Hippocampal formation (tissue), 2 donors: ENCODE measurements at places on chromosomes 7 and 10.

GRCh38 chr10:119892188-119893065 lies at the start of gene SEC23IP:
SEC23IP (plus strand) TSS chr10:119892730; CDS start chr10:119892783, 53 bp downstream.
- DNase-seq: peak; percentile 97

GRCh38 chr10:14476641-14477407 lies 146.1 kb upstream of the FRMD4A start:
- DNase-seq: no peak

DNA sequence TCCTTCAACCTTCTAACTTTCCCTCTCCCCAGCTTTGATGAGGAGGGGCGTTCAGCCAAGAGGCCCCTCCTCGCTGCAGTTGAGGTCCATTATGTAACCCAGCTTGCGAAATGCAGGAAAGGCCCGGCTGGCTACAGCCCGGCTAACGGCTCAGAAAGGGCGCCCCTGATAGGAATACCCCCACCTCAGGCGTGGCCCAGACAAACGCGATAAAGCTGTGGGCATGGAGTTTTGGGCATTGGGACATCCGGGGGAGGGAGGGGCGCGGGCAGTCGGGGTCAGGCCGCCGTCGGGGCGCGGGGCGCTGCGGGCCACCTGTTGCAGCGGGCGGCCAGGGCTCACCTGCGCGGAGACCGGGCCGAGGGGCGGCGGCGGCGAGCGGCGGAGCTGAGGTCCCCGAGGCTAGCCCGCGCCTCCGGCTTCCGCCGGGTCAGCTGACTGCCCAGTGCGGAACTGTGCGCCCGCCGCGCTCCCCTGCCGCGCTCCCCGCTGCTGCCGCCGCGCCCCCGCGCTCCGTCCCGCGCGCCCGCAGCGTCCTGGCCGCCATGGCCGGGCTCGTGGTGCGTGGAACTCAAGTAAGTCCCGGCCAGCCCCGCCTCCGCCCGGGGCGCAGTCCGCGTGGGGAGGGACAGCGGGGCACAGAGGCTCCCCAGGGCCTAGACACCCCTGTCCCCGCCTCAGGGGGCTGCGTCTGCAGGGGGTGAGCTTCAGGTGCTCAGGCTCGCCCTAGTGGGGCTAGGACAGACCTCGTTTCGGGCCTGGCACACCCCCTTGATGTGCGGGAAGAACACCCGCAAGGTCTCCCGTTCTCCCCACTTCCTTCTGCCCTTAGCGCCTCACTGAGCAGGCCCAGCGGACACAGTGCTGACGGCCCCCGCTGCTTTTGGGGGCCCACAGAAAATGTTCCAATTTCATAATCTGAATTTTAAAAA lies at the start of gene LRMDA:
TSS of gene LRMDA (plus strand) at position 445 of the 932 bp plus-strand sequence.
- no peak for DNase-seq

DNA sequence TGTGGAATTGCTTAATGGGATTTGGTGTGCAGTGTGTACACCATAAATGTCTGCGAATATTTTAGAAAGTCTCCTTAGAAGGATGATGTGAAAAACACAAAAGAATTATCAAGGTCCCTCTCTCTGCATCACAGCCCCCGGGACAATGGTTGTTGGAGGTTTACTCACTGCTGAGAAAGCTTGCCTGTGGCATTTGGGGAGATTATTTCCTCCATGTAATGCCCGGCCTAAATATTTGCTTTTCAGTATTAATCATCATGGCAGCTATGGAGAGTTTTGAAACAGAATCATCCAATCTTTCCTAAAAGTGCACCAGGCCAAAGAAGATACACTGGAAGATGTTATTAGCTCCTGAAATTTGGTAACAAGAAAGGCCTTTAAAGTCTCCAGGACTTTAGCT lies 113.8 kb upstream of the ADCY1 start:
- no peak for DNase-seq

GRCh38 chr10:43194859-43195258 lies 56.6 kb downstream of the CSGALNACT2 start:
- no peak for DNase-seq

DNA sequence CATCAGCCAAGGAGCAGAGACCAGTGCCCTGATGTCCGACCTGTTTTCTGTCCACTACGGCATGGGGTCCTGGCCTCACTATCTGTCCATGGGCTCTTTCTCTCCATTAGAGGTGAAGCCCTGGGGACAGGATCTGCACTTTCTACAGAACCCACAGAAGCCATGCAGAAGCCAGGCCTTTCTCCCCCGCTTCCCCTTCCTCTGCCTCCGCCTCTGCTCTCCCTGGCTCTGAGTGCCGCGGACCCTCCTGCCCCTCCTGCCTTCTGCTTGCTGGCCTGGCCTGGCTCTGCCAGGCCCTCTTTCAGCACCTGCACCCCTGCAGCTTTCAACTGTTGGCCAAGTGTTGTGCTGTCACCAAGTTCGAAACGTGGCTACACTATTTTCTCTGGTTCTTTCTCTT lies 439.8 kb upstream of the ZMIZ1 start:
- DNase-seq: no peak

DNA sequence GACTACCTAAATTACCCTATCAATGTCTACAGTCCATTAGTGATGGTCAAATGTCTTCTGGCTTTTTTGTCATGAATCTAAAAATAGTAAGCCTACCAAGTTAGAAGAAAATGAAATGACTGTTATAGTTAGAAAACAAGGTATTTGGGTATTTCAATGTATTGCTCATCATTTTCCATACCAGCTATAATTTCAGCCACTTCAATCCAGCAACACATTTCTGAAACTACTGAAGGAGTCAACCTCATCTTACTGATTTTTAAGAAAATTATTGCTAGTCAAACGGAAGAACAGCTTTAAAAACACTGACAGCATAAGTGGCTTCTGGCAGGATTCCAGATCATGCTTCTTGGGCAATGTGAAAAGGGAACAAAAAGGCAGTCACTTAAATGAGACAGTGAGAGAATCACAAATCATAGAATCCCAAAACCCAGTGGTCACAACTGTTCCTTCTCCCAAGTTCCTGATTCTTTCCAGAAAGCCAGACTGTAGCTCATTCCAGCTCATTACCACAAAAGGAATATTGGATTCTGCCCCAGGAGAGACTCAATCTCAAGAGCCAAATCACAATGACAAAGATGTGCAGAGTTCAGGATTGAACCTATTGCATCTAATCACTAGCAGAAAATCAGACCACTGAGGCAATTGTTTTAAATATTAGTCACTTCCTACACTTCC lies 61.2 kb upstream of the LRRN3 start:
- DNase-seq: no peak

DNA sequence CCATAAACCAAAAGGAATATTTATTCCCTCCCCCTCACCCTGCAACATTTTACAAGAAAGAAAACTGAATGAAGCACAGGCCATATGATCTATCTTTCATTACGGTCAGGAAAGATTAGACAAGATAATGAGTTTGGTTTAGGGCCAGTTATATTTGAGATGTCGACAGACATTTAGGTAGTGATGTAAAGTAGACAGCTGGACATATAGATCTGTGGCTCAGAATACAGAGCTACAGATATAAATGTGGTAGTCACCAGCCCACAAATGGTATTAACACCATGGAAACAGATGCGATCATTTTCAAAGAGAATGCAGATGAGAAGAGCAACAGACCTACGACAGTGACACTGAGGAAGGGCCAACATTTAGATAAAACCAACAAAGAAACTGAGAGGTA lies 142.5 kb downstream of the SRPK2 start:
- no peak for DNase-seq

DNA sequence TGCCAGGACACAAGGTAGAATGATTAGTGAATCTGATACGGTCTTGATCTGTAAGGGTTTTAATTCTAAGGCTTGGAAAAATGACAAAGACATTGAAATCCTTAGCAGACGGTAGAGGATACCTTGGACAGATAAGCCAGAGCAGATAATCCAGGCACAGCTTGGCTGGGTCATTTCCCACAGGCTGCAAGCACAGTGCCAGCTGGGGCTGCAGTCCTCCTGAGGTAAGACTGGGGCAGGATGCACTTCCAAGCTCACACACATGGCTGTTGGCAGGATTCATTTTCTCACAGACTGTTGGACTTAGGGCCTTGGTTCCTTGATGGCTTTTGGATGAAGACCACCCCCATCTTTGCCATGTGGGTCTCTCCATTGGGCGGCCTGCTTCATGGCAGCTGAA lies 63.2 kb upstream of the BMPER start:
- DNase-seq: no peak

- no peak for DNase-seq
These were observed 1575.2 kb upstream of the LRRTM3 start for GRCh38 chr10:65350611-65351010.

DNA sequence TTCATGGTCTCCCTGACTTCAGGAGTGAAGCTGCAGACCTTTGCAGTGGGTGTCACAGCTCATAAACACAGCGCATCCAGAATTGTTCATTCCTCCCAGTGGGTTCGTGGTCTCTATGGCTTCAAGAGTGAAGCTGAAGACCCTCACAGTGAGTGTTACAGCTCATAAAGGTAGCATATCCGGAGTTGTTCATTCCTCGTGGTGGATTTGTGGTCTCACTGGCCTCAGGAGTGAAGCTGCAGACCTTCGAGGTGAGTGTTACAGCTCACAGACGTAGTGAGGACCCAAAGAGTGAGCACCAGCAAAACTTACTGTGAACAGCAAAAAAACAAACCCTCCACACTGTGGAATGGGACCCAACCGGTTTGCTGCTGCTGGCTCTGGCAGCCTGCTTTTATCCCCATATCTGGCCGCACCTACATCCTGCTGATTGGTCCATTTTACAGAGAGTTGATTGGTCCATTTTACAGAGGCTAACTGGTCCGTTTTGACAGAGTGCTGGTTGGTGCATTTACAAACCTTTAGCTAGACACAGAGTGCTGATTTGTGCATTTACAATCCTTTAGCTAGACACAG lies 308.8 kb downstream of the PTPRN2 start:
- no peak for DNase-seq

DNA sequence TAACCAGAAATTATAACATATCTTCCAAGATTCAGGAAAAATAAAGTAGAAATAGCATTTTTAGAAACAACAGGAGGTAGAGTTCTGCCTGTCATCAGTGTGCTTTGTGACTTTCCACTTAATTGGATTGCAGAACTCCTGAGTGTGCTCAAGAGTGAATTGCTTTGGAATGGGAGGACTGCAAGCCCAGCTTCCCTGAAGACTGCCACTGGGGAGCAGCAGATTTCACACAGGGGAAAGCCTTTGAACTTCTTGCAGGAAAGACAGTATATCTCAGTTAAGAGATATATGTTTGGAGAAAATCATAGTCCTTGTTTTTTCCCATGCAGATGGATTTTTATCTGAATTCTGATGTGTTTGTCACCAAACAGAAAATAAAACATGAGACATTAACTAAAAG lies 124.5 kb downstream of the TMEM168 start:
- no peak for DNase-seq

DNA sequence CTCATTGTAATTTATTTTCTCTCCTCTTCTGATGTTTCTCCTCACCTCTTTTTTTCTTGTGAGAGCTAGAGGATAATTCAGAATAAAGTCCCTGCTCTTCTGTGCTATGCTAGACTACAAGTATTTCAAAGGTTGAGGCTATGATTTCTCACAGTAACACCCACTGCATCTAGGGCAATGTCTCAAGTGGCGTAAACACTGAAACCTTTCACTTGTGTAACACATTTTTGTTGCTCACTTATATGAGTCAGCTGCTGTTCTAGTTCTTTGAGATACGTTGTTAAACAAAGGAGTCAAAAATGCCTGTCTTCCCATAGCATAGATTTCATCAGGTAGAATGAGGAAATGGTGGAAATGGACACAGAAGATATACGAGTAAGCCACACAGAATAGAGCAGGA lies 305.1 kb upstream of the PITRM1 start:
- DNase-seq: no peak

DNA sequence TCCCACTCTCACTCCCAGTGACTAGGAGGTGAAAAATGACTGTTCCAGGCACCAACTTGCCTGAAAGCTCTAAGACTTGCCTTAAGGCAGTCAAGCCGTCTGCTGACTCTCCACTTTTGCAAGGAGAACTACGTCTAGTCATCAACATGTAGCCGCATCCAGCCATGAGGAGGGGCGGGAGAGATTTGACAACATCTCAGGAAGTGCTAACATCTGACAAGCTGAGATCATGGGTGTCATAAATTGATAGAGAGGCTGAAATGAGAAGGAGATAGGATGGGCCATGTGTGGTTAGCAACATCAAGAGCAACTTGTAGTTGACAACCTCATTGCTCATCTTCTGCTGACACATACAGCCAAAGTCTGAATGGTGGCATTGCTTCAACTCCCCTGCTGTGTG lies 9.0 kb upstream of the TBXAS1 start:
- no peak for DNase-seq

DNA sequence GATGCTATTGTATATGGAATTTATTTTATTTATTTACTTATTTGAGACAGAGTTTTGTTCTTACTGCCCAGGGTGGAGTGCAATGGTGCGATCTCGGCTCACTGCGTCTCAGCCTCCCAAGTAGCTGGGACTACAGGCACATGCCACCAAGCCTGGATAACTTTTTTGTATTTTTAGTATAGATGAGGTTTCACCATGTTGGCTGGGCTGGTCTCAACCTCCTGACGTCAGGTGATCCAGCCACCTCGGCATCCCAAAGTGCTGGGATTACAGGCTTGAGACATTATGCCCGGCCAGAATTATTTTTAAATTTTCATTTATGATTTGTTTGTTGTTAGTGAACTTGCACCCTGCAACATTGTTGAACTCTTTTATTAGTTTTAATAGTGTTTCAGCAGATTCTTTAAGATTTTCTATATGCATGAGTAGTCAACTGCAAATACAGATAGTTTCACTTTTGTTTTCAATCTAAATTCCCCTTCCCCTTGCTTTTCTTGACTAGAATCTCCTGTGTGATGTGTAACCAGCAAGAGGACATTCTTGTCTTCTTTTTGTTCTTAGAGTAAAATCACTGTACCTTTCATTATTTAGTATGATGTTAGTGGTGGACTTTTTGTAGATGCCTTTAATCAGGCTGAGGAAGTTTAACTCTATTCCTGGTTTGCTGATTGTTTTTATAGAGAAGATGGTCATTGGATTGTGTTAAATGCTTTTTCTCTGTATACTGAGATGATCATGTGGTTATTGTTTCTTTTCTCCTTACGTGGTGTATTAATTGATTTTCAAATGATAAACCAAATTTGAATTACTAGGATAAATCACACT lies 27.8 kb downstream of the ZNF33A start:
- no peak for DNase-seq

DNA sequence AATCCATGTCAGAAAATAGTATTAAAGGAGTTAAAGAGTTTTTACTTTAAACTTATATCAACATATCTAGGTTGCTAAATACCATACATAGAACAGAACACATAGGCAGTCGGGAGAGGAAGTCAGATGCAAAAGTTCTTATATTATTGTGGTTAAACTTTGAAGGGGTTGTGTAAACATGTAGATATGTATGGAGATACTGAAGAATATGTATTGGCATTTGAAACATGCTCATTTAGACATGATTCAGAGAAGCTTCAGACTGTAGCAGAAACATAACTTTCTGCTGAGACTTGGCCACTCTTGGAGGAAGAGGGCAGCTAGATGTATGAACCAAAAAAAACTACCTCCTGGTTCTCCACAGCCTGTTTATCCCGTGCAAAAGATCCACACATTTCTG lies 103.5 kb upstream of the FERD3L start:
- DNase-seq: no peak

- no peak for DNase-seq
These were observed 721.9 kb downstream of the TNS3 start for GRCh38 chr7:46859963-46860475.
